Hindlimb muscle (tissue), 1 donor: ENCODE measurements at places on chromosomes 13 and 19. TPM values are rescaled to one million over a fixed set of nuclear protein-coding genes. Genes with fewer than 3 reads are reported as not detected.

The FFAR1 gene
- not detected for polyA plus RNA-seq

GRCh38 chr13:113158946-113159345, 498 bp downstream of the PROZ start:
- DNase-seq = no peak

DNA sequence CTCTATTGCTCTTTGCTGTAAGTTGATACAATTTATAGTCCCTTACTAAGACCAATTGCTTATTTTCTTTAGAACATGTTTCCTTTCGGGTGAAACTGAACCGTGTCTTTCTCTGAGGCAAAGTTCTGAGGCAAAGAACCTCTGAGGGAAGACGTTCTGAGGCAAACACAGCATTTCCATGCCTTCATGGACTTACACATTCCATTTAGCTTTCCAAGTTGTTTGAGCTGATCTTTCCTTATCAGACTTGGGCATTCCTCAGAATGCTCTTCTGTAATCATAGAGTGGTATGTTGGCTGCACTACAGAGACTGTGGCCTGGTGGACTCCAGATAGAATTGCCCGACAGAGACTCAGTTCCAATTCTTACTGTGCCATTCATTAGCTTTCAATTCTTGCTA, 579.1 kb downstream of the KCTD12 start:
- no peak for DNase-seq

GRCh38 chr19:6887316-6887715, at the start of gene ADGRE1:
TSS of gene ADGRE1 (plus strand) at chr19:6887579. CDS start at chr19:6887609, 30 bp downstream.
- no peak for DNase-seq

DNA sequence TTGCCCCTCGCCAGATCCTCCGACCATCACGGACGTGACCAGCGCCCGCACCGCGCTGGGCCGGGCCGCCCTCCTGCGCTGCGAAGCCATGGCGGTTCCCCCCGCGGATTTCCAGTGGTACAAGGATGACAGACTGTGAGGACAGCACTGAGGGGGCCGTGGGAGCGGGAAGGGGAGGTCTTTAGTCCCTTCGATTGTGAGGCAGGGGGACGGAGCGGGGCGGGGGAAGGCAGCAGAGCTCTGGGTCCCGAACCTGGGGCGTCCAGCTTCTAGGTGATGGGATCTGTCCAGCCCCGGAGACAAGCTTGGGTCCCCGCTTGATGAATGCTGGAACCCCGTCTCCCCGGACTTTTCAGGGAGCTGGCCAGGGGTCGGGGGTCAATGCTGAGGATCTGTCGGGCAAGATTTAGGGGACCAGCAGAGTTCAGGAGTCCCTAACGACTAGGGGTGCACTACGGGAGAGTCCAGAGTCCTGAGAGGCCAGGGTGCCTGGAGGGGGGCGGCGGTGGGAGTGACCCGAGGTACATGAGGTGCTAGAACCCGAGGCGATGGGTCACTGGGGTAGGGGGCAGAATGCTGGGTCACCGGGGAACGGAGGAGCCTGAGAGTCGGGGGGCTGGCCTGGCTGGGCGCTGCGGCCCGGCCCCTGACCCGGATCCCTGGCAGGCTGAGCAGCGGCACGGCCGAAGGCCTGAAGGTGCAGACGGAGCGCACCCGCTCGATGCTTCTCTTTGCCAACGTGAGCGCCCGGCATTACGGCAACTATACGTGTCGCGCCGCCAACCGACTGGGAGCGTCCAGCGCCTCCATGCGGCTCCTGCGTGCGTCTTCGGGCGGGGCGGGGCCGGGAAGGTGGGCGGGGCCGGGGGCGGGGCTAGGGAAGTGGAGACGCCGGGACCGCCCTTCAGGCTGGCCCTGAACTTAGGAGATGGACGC, 14.6 kb downstream of the VSIG10L start:
- DNase-seq = peak; percentile 32
